ENCODE measurements at places on chromosomes 1 and 21.

GRCh38 chr1:12165342-12165741, 1.4 kb upstream of the TNFRSF1B start:
- DNase-seq, result no peak

- DNase-seq, result no peak
Measured at GRCh38 chr1:219538886-219539285, 74.0 kb downstream of the ZC3H11B start.

DNA sequence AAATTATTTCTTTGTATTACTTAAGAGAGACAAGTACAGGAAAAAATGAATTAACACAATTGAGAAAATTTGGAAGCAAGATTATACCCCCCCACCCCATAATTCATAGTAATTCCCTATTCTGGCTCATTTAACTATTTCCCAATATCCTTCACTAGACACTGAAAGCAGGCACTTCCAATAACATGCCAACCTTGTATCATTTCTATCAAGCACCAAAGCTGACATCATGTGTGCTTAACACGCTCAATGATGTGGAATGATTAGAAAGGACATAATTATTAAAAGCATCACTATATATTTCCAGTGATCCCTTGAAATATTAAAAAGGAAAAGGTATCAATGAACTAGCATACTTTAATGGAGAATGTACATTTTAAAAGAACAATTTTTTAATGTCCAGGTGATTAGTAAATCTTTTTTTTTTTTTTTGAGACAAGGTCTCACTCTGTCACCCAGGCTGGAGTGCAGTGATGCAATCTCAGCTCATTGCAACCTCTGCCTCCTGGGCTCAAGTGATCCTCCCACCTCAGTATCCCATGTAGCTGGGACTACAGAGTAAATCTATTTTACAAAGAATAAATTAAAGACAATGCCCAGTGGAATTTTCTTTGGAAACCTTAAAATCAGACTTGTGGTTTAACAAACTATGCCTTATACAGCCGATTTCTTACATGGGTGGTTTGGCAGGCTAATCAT, 443.9 kb downstream of the DSCAM start:
- no peak for DNase-seq

DNA sequence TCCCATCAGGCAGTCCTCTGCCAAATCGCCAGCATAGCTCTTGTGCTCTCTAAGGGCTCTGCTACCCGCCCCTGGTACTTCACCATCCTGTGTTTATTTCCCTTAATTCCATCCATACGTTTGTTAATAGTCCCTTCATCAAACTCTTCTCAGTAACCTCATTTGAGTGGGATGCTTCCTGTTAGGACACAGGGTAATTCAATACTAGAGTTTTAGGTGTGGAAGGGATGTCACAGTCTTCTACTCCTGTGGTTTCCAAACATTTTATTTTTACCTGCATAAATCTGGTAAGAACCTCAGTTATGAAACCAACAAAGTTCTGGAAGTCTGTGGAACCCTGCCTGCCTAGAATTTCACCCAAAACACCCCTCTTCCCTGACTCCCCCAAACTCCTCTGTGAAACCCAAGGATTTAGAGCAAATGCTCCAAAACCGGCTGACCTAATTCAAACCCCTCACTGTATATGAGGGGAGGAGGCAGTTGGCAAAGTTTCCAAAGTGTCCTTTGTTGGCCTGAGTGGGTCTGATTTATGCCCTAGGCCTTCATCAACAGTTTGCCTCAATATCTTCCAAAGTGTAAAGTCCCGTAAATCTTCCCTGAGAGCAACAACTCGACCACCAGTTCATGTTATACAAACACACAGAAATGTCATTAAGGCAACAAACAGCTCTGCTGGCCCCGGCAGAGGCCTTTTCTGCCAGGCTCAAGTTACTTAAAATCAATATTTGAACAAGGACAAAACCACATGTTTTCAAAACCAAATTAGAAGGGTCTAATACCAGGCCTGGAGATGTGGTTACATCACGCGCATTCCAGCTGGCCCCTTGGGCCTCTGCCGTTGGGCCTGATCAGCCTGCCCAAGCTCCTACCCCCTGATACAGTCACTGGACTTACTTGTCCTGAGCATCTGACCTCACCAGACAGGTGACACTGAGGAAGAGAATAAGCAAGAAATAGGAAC, 82.4 kb upstream of the FGGY start:
- no peak for DNase-seq

DNA sequence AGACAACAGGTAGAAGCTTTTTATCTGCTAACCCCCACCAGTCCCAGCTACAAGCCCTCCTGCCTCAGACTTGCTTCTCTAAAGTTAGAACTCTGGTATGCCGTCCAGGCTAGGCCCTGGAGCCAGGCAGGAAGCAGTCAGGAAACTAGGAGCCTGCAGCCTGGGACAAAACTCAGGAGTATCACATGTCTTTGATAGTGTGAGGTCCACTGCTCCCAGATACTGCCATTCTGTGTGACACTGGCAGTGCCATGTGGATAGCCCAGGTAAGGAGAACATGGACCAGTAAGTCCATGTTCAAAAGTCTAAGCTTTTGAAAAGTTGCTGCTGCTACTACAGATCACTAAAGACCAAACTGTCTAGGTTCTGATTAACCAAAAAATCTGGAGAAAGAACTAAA, 45.4 kb downstream of the NPHS2 start:
- DNase-seq, result no peak

DNA sequence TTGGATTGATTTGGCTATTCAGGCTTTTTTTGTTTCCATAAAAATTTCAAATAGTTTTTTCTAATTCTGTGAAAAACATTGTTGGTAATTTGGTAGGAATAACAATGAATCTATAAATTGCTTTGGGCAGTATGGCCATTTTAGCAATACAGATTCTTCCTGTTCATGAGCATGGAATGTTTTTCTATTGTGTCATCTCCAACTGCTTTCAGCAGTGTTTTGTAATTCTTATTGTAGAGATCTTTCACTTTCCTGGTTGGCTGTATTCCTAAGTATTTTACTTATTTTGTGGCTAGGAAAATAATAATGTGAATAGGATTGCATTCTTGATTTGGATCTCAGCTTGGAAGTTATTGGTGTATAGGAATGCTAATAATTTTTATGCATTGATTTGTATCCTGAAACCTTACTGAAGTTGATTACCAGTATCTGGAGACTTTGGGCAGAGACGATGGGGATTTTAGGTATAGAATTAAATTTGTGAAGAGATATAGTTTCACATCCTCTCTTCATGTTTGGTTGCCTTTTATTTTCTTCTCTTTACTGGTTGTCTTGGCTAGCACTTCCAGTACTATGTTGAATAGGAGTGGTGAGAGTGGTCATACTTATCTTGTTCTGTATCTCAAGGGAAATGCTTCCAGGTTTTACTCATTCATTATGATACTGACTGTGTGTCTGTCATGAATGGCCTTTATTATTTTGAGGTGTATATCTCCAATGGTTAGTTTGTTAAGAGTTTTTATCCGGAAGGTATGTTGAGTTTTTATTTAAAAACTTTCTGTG, 57.3 kb downstream of the DRAM2 start:
- DNase-seq, result no peak

DNA sequence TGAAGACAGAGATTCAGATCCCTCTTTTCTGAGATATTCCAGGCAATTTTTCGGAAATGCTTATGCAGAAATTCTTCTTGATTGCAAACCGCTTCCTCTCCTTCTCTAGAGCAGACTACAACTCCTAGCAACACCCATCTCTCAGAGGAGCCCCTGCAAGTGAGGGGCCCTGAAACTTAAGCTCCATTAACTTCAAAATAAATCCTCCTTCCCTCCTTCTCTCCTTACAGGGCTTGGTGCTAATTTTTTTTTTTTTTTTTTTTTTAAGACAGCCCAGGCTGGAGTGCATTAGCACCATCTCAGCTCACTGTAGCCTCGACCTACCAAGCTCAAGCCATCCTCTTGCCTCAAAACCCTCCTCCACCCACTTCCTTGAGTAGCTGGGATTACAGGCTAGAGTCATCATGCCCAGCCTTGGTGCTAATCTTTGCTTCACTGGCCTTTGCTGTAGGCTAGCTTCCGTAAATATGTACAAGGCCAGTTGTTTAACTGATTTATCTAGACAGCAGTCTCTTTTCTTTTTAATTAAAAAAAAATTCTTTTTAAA, 30.2 kb upstream of the SFPQ start:
- DNase-seq, result no peak

- no peak for DNase-seq
Measured at GRCh38 chr1:27225621-27226020, 8.8 kb upstream of the WDTC1 start.

DNA sequence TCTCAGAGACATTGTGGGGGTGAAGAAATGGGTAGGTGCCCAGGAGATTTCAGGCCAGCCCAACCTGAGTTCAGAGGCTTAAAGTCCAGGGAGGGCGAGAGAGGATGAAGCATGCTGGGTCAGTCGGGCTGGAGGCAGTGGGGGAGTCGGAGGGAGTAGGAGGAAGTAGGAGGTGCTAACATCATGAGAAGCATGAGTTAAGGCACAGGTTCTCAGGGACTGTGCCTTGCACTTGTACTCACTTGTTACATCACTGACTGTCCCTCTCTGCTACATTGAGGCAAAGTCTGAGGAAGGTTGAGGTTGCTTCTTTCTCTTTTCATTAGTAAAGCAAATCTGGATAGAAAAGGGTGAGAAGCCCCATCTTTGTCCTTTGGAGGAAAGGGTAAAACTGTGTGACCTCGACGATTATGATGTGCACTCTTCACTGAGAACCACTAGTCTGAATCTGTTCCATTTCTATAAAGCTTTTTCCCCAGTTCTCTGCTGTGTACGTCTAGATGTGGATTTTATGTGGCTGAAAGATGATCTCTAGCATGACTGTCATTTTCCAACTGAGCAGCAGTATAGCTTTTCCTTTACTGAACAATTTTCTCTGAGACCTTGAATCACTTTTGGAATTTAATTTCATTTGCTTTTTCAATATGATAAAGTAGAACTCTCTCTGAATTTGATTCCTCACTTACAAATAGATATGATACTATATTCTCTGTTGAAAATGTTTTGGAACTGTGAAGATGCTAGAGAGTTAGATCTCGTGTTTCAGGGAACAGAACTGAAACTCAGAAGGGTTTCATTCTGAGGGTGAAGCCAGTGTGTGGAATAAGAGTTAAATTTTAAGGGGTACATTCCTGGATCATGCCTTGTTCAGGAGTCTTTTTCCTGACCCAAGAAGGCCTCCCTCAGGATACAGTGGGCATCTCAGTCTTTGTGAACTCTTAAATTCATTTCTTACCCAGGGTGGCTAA, 94.6 kb downstream of the FGGY start:
- DNase-seq, result no peak

GRCh38 chr1:202662081-202662480, 48.2 kb downstream of the SYT2 start:
- no peak for DNase-seq

DNA sequence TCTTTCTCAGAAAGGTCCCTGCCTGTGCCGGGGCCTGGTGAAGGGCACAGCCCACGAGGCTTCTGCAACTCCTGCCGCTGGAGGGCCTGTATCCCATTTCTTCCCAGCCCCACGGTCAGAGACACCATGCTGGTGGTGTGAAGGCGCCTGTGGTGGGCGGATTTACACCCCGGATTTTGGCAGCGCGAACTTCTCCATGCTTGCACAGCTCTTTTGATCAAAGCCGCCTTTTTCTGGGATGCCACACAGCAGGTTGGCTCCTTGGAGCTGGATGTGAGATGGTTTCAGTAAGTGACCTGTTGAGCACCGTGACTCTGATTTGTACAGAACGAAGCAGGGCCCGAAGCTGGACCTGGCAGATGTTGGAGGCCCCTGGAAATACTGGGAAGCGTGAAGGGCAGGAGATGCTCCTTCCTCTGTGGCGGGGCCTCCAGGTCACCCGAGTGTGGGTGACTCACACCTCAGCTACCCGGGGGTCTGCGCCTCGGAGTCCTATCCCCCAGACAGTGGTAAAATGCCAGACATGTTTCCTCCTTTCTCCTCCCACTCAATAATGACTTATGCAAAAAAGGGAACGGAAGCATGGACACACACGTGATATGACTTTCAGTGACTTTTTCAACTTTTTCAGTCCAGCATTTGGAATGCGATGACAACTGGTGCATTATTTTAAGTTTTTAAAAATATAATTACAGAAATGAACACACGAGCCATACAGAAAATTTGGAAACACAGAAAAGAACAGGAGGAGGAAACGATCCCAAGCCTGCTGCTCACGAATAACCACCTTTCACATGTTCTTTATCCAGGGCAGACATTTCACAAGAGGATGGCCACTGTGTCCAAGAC, 9.0 kb downstream of the UMODL1 start:
- DNase-seq, result no peak

Data from GM18507 (cell line).